ENCODE measurements at places on chromosomes 5 and 9. TPM values are rescaled to one million over a fixed set of nuclear protein-coding genes. Genes with fewer than 3 reads are reported as not detected.

The NPR3 gene
- 2.9 TPM for total RNA-seq

The SLC38A9 gene
- 33.5 TPM for total RNA-seq

The KCTD16 gene
- under 0.01 TPM for total RNA-seq

The CTSV gene
- 36.9 TPM for total RNA-seq

The MSX2 gene
- total RNA-seq, result not detected

The LAMC3 gene
- total RNA-seq, result not detected

The NTMT1 gene
- 32.3 TPM for total RNA-seq

Measured in tracheal epithelial cell (primary cell).